Foreskin keratinocyte (primary cell): ENCODE measurements at places on chromosomes 7 and 10. TPM values are rescaled to one million over a fixed set of nuclear protein-coding genes. Genes with fewer than 3 reads are reported as not detected.

DNA sequence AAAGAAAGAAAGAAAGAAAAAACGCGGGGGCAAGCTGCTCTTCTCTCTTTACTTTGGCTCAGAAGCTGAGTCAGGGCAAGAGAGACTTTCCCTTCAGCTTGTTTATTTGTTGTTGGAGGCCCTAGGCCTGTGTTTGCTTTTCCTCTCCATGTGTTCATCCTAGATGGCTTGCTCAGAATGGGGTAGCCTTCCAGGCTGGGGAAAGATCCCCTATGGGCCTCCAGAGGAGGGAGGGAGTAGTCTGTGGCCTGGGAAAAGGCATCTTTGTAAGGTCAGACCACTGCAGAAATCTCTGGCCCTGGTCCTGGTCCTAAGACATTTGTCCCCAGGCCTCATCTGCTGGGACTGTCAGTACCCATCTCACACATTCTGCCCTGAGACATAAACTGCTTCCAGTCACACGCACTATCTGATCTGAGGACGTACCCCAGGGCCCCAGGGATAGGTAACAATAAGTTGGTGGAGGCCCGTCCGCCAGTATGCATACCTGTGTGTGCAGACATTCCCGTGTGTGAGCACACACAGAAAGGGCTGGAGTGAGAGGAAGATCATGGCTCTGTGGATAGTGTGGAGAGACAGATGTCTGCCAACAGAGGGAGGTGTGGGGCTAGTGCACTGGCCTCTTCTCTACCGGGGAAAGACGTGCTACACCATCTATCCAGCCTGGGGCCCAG lies 4.9 kb upstream of the SCD start:
- peak; percentile 53 for DNase-seq

DNA sequence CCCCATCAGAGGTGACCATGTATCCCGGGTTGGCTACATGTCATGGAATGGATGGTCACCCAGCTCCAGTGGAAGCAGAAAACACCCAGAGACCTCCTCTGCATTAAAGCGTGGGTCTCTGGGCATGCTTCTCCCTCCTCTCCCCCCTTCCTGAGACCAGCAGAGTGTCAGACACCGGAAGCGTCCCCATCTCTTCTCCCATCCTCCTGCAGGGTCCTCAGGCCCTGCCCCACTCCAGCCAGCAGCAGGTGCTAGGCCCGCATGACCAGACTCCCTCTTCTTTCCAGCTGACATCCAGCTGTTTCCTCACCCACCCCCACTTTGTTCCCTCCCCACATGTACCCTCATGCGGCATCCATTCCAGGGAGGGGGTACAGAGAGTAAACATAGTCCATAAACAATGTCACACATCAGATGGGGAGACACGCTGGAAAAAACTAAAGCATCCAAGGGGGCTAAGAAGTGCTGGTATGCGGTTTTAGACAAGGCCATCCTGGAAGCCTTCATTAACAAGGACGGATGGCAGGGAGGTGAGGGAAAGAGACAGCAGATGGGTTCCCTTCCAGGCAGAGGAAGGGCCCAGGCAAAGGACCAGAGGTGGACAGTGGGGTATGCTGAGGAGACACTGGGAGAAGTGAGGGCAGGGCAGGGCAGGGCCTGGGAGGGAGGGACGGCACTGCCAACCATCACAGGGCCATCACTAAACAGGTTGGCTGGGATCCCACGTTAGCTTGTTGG lies 12.5 kb upstream of the SLC18A3 start:
- DNase-seq: no peak

- peak; percentile 82 for DNase-seq
Observed at GRCh38 chr7:35993676-35994606, 159.1 kb upstream of the EEPD1 start.

DNA sequence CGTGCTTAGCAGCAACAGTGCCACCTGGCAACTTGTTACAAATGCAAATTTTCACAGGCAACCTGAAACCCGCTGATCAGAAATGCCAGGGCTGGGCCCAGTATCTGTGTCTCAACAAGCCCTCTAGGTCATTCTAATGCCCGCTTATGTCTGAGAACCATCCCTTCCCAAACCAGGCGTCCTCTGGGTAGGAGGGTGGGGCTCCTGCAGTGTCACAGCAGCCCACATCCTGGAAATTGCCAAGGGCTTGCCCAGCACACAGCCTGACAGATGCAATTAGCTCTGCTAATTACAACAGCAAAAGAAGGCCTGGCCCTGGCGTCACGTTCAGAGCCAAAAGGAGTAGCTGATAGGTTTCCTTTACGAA lies 15.9 kb downstream of the ITPRIP start:
- peak; percentile 83 for DNase-seq

DNA sequence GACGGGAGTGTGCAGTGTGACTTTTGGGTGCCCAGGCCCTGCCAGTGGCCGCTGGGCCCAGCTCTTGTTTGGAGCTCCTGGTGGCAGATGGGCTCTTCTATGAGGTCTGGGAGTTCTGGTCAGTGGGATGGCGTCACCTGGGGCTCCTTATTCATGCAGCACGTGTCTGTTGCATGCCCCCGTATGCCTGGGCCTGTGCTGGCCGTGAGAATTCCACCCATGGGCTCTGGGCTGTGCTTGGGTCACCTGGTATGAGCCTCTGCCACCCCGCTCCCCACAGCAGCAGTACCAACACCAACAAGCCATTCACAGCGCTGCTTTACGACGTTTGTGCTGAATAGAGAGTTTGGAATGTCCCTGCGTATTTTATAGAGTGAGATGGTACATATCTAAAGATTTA lies 27.1 kb downstream of the INPP5A start:
- DNase-seq: no peak

Gene PCGF5
- 7.9 and 11.1 TPM in 2 replicates for polyA plus RNA-seq

DNA sequence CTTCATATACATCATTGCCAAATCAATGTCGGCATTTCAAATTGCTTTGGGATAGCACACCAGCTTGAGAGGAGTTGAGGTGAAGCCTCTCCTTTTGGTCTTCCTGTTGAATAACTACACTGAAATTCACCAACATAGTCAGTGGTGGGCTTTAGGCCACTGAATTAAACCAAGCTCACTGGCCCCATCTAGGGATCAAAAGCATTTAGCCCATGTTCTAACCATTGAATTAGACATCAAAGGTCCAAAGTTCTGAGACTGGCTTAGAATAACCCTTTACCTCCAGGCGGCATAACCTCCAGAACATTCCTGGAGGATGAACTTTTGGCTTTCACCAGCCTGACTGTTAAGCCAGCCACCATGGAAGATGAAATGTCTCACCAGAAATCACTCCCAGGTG lies 54.6 kb downstream of the BPGM start:
- no peak for DNase-seq

Gene PHKG1
- polyA plus RNA-seq: 0.19 and 0.38 TPM in 2 replicates

- no peak for DNase-seq
Observed at GRCh38 chr7:45219130-45219529, 61.5 kb downstream of the RAMP3 start.

Gene ADRA2A
- not detected in 2 replicates for polyA plus RNA-seq

Gene ABCB8
- 46.2 and 47.3 TPM in 2 replicates for polyA plus RNA-seq
